Muscle of back (tissue), 13 donors: ENCODE measurements at places on chromosomes 4 and X.

DNA sequence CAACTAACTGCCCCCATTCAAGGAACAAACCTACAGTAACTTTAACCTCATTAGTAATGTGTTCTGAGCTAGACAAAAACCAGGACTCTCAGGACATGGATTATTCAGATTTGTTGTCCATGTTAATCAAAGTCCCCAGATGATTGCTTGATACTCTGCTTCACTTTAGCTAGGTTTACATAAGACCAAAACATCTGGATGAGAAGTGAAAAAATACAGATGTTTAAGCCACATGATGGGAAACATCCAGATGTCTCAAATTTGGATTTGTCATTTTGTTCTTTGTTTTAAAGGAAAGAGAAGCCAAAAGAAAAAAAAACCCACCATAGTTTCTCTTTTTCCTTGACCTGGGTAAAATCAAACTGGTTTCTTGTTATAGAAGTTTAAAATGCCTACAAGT is 48.5 kb upstream of the NRK start:
- no peak for DNase-seq

DNA sequence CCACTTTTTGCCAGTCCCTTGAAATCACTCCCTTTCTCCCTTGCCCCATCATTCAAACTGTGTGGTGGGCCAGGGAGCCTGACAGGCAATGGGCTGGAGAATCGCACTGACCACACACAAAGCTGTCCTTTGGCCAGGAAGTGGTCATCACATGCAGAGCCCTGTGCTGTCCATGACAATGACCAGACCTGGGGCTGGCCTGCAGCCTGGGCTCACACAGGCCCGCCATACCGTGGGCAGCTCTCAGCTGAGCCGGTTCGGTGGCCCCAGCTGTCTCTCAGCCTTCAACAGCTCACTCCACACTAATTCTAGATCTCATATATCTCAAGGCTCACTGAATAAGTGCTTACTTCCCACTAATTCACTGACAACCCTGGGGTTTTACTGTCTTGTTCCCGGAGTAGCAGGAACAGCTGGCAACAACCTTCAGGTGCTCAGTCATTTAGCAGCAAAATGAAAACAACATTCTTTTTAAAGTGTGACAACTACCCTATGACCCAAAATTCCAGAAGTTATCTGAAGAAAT is 48.0 kb downstream of the USP46 start:
- no peak for DNase-seq

DNA sequence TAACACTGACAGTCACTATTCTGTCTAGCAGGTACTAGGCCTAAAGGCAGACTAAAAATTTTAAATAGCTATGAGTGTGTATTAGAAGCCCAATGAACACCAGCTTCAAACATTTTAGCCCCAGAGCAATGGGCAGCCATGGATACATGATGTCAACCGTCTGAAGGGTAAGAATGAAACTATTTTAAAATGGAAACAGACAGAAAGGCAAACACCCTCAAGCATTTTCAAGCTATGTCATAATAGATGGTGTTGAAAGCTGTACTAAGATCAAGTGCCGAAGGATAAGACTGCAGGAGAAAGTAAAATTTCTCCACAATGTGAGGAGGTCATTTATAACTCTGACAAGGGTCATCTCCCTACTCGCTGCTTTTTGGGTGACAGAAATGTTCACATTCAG is 225.0 kb downstream of the COL25A1 start:
- no peak for DNase-seq

DNA sequence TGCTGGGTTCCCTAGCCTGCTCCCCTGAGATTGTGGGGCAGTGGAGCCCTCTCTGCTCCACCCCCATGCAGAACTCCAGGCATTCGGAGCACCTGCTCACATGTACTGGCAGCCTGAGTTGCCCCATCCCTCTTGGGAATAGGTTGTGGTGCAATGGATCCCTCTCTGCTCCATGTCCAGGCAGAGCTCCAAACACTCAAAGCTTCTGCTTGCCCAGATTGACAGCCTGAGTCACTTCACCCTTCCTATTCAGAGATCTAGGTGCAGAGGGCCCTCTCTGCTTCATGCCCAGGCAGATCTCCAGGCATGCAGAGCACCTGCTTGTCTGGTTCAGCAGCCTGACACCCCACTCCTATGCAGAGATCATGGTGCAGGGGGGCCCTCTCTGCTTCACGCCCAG is 18.6 kb upstream of the TEX13B start:
- DNase-seq, result no peak

- peak; percentile 41 for DNase-seq
Measured at GRCh38 chrX:103376979-103377324, 614 bp downstream of the BEX3 start.

GRCh38 chr4:185143601-185143969 is 519 bp downstream of the SLC25A4 start:
- DNase-seq, result peak; percentile 58

DNA sequence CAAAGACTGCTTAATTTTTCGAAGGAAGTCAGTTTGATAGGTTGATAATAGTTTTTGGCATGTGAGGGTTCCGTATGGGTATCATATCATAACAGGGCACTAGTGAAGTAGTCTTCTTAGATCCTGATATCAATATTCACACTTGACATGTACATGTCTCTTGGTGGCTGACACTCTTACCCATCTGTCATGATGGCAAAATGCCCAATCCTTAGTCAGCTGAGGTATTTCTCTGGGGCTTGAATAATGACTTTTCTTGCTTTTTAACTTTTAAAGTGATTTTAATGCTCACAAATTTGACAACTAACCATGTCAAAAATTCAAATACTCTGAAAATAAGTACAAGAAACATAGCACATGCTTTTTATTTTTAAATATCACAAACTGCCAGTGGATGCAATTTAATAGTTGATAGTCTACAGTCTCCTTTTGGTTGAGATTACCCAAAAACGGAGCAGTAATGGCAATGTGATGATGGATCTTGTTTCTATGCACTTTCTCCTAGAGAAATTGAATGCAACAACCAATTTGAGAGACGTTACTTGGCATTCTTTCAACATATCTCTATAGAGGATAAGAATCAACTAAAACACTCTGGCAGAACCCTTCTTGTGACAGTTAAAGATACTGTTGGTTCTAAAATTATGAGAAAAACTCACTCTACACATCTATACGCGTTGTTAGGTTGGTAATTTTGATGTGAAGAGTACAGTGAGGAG is 552.9 kb upstream of the PABPC4L start:
- DNase-seq, result no peak
